ENCODE measurements at places on chromosomes 3 and 15. TPM values are rescaled to one million over a fixed set of nuclear protein-coding genes. Genes with fewer than 3 reads are reported as not detected.

Gene CCR9
- total RNA-seq: not detected

Gene HYPK
- 35.7 TPM for total RNA-seq

Gene TEX55
- total RNA-seq: not detected

Gene ZNF621
- total RNA-seq: 6.8 TPM

Gene GOLIM4
- 26.5 TPM for total RNA-seq

Gene CCDC54
- not detected for total RNA-seq

Gene ATP13A5
- not detected for total RNA-seq

Gene SLC22A14
- not detected for total RNA-seq

Gene CLCN2
- total RNA-seq: 2.2 TPM

Gene FGF7
- total RNA-seq: 9.2 TPM

Gene KIF9
- total RNA-seq: 4.2 TPM

Gene DISP2
- total RNA-seq: 0.30 TPM

Gene PPIP5K1
- 7.4 TPM for total RNA-seq

Gene COPG1
- 223 TPM for total RNA-seq

Gene EBLN2
- total RNA-seq: 0.89 TPM

Gene SNAP23
- 43.9 TPM for total RNA-seq

Gene STRIT1
- total RNA-seq: not detected

Gene CPN2
- not detected for total RNA-seq

Gene TAGLN3
- 1.0 TPM for total RNA-seq

Gene GRIP2
- not detected for total RNA-seq

Gene WDR49
- not detected for total RNA-seq

Gene NMD3
- total RNA-seq: 34.8 TPM

Gene RRP9
- 34.5 TPM for total RNA-seq

Gene PAQR9
- not detected for total RNA-seq

Gene CCR2
- not detected for total RNA-seq

Gene DUOX1
- not detected for total RNA-seq

Gene PTX3
- total RNA-seq: 276 TPM

Gene CIDEC
- total RNA-seq: 0.15 TPM

Gene SPESP1
- total RNA-seq: 3.7 TPM

Gene TRIM69
- 15.8 TPM for total RNA-seq

Gene VILL
- total RNA-seq: 5.0 TPM

Gene UBR1
- total RNA-seq: 17.8 TPM

Gene RNF13
- total RNA-seq: 21.9 TPM

Gene TTC21A
- total RNA-seq: 0.59 TPM

Gene NR2E3
- not detected for total RNA-seq

Gene COL6A6
- total RNA-seq: not detected
